ENCODE measurements at places on chromosomes 7 and 10.

DNA sequence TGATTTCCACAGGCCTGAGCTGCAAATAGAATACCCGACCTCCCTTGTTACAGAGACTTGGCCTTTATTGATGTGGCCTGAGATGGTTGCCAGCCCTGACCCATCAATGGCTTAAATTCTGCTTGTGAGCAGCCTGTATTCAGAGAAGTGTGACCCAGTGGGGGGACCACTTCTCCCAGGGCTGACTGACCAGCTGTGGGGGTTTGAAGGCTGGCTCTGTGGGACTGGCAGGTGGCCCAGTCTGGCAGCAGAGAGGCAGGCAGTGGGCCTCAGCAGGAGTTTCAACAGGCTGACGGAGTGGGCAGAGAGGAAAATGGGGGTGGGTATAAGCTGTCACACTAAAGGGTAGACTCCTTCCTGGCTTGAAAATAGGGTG, 12.2 kb upstream of the PPIF start:
- DNase-seq: no peak

- peak; percentile 65 for DNase-seq
Observed at GRCh38 chr10:17115683-17116082, 13.9 kb downstream of the CUBN start.

- DNase-seq: no peak
Observed at GRCh38 chr10:79145517-79146470, 77.0 kb downstream of the ZMIZ1 start.

DNA sequence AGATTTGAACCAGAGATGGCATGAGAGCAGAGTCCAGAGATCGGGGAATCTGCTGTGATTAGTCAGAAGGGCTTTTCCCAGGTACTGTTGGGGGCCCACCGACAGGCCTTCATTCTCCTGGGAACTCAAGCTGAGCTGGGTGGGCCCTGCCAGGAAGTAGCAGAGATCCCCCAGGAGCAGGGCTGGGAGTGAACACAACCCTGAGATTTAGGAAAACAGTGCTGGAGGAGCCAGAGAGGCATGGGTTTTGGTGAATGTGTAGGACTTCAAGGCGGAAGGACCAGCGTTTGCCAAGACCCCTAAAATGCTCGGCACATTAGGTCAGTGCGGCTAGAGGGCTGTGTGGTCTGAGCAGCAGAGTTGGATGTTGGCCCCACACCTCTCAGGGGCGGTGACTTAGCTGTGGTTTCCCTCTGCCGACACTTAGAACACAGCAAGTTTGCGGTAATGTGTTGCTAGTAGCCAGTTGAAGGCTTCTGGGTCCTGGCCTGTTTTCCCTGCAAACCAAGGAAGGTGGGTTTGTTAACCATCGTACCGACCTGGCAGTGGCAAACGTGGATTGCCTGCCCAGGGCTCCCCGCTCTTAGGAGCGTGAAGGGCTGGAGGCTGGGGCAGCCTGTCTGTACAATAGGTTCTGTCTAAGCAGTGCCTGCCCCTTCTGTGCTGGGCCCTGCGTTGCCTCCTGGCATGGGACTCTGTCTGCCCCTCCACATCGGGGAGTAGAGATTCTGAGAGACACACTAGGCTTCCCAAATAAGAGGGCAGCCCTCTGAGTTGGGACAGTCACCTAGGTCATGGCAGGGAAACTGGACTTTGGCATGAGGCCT, 14.0 kb downstream of the NACAD start:
- DNase-seq: no peak

GRCh38 chr10:128860574-128860973, 606.5 kb upstream of the MGMT start:
- no peak for DNase-seq

- DNase-seq: no peak
Observed at GRCh38 chr10:44198096-44198779, 186.7 kb downstream of the CXCL12 start.

DNA sequence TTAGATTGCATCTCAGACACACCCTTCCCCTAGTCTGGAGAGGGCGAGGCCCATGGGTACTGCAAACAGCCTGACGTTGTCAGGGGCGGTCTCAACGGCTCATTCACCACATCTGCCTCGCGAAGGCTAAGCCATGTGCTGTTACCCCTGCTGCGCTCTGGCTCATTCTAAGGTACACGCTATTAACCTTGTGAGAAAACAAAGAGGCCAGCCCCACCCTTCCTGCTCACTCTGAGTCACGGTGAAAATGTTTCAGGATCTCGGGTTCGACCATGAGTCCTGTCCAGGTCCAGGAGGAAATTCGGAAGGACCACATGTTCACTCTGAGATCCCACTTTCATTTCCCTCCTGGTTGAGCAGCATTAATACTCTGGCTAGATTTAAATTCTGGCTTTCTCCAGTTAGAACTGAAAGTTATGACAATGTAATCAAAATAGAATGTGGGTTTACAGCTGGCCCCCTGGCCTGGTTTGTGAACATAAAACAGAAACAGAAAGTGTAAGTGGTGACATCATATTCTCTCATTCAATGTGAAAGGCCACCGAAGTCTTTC, 55.2 kb downstream of the EGFR start:
- DNase-seq: peak; percentile 88

DNA sequence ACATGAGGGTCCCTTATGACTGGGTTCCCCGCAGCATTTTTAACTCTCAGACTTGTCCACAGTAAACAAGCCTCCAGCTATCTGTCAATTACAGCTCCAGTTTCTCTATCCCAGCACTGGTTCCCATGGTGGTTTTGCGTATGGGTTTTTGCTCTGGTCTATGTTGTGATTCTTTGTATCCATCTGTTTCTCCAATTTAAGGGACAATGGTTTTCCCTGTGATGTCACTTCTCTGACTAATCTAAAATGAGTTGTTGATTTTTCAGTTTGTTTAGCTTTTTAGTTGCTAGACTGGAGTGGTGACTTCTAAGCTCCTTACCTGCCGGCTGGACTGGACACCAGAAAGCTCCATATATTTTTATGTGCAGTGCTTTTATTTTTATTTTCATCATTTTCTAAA, 303.7 kb downstream of the INHBA start:
- no peak for DNase-seq

- no peak for DNase-seq
Observed at GRCh38 chr7:128454808-128455542, 703 bp upstream of the HILPDA start.

DNA sequence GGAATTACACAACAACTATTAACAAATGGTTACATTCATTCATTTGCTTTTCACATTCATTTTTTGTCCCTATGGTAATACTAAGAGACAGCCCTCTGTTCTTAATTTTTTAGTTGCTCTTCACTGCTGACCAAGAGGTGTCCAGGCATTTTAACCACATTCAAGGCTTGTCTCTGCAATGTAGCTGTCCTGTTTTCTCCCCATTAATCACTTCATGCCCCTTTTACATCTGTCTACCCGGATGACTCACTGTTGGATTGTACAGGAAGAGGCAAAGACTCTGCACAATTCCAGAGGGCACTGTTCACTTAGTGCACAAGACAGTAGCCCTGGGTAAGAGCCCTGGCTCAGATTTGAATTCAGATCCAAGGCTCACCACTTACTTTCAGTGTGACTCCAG, 168.5 kb downstream of the NOC3L start:
- DNase-seq: peak; percentile 37

GRCh38 chr7:152636441-152636840, 39.5 kb downstream of the XRCC2 start:
- DNase-seq: no peak

GRCh38 chr10:67788028-67788886, 49.7 kb downstream of the DNAJC12 start:
- DNase-seq: no peak

DNA sequence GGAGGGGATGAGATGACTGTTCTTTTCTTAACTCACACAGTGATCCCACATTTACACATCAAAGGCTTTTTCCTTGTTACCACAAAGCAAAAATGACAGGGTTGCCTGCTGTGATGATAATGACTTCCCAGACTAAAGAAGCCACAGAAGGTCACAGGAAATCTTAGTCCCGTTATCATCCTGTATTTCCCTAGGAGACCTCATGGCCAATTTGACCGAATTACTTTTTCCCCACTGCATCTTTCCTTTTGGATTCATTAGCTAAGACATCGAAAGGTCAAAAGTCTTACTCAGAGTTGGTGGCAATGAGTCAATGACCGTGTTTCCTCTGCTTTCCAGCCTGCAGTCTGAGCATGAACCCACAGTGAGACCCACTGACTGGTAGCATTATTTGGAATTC, 130.1 kb upstream of the INHBA start:
- no peak for DNase-seq

DNA sequence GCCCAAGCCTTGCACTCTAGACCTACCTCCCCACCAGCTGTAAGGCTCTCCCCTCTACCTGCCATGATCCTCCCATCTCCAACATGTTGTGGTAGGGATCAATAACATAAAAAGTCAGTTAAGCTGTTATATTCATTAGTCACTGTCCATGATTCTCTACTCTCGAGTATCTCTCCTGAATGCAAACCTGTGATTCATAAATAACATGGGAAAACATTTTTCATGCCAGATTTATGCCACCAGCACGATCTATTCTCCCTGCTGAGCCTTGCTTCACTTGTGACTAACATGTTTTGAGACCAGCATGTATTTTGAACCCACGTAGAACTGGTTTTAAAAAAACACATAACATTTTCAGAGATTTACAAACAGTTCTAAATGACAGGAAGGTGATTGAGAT, 30.3 kb downstream of the TMEM168 start:
- no peak for DNase-seq

GRCh38 chr10:129233351-129234148, 233.5 kb upstream of the MGMT start:
- DNase-seq: peak; percentile 21

DNA sequence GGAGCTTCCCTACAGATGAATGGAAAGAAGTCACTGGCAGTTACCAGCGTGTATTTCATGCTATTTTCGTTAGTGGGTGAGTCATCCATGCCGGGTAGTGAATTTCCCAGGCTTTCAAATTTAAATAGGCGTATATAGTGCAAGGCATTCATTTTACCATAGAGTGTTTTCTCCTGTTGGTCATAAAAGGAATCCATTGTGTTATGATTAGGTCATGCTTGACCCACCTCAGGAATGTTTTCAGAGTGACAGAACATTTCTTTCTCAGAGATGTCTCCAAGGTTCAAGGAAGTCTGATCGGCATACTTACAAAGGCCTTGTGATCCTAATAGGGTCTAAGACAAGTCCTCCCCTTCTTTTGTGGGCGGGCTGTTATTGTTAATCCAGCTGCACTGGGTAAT, 110.7 kb downstream of the AKR1D1 start:
- DNase-seq: peak; percentile 70

GRCh38 chr10:31705136-31705535, 223.5 kb downstream of the ARHGAP12 start:
- no peak for DNase-seq

GRCh38 chr10:131701131-131701947, 199.5 kb upstream of the PPP2R2D start:
- no peak for DNase-seq

DNA sequence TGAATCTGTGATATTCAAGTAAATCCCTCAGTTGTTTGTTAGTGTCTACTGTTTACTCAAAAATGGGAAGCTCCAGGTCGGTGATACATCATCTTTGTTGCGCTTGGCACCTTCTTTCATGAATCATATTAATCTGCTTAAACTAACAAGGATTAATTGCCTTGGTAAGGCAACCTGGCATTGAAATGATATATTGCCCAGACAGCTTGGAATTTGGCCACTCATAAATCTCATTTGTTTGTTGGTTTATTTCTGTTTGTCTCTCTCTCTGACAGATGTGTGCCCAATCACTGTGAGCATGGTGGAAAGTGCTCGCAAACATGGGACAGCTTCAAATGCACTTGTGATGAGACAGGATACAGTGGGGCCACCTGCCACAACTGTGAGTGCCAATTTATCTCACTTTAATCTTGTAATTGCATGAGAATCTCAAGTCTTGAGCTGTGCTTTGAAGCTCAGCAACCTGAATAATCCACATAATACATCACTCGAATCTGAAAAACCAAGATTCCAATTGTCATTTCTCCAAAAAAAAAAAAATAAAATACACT, 1104.8 kb upstream of the C7orf33 start:
- DNase-seq: no peak

DNA sequence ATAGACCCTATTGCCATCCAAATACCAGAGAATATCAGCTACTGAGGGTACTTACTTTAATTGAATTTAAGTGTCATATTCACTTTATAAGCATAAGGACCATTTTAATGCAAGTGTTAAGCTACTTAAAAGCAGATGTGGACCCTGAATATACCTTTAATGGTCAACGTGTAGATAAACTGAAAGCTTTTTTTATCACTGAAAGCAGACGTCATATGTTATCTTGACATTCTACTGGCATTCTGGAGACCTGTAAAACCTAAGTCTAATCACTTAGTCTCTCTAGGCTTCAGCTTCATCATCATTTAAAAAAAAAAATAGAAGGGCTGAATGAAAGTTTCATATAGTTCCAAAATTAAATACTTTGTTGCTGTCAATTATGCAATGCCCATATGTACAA, 116.5 kb downstream of the ELAPOR2 start:
- DNase-seq: no peak

- no peak for DNase-seq
Observed at GRCh38 chr10:1544209-1544673, 193.1 kb downstream of the ADARB2 start.

DNA sequence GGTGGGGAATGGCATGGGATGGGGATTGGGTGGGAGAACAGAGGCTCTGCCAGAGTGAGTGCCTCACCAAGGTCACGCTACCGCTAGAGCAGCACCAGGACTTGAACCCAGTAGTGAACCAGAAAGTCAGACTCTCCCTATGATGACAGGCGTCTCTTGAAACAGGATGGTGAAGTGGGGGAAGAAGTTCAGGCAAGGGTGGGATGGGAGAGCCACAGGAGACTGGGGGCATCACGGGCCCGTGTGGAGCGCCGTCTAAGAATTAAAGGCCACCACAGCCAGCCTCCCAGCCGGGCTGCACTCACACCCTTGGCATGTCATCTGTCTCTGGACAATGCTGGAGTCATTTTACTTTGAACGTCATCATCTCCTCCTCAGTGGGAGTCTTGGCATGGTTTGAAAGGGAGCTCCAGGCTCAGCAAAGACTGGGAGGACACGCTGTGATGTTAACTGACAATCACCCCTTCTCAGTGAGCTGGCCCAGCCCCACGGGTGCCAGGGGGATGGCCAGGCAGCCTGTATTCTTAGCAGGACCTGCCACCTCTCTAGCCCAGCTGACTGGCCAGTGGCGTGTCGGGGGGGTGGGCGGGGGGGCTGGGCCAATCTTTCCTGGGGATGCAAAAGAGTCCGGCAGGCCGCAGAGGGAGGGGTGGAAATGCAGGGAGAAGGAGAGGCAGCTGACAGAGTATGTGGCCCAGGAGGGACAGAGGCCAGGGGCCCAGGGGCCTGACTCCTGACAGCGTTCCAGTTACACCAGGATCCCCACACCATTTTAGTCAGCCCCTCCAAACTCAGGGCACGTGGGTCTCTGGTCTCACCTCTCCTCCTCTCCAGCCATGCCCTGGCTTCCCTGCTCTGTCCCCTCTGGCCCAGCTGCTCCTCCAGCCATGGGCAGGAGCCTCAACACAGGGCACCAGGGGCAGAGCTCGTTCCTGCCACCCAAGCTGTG, 96.2 kb downstream of the VOPP1 start:
- DNase-seq: no peak

- peak; percentile 67 for DNase-seq
Observed at GRCh38 chr7:81111358-81111757, 192.5 kb upstream of the SEMA3C start.

Measured in urothelium cell line (cell line).